ENCODE measurements at places on chromosomes 1 and 21. TPM values are rescaled to one million over a fixed set of nuclear protein-coding genes. Genes with fewer than 3 reads are reported as not detected.

S100A4 gene
- 55.4 TPM for total RNA-seq

TMPRSS15 gene
- not detected for total RNA-seq

DLGAP3 gene
- total RNA-seq = not detected

RAP1GAP gene
- total RNA-seq = 1.2 TPM

MAEL gene
- total RNA-seq = not detected

BEND5 gene
- 0.72 TPM for total RNA-seq

CDC42BPA gene
- 23.0 TPM for total RNA-seq

OR14K1 gene
- not detected for total RNA-seq

FGR gene
- total RNA-seq = 0.64 TPM

TSSK3 gene
- not detected for total RNA-seq

DIO1 gene
- not detected for total RNA-seq

ELF3 gene
- total RNA-seq = 77.4 TPM
